Left lung (tissue), 14 donors: ENCODE measurements at places on chromosomes 4 and X. TPM values are rescaled to one million over a fixed set of nuclear protein-coding genes. Genes with fewer than 3 reads are reported as not detected.

DNA sequence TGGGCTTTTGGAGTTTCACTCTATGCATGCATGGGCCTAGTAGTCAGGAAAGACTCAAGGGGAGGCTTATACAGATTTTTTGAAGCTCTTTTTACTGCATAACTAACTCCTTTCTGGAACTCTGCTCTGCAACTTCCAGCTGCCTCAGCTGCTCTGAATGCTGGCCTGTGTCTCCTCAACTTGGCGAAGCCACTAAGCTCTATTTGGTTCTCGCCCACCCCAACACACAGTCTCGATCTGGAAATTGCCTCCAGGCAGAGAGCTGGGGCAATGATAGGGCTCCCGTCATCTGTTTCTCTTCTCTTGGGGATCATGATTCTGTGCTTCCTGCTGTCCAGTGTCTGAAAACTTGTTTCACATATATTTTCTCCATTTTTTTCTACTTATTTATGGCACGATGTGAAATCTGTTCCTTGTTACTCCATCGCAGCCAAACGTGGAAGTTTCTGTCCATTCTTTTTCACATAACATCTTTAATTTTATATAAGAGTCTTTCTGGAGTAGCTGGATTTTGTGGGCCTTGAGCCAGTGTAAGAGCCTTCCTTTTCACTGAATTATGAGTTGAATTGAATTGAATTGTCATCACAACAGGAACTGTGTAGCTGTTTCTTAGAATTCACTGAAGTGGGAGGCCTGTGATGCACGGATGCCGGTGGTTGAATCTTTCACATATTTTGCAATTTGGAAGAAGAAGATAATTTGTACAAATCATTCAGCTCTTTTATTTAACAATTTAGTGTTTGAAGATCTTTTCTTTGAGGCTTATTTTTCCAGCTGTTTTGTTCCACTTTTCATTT is 9.0 kb downstream of the ZNF275 start:
- DNase-seq = no peak

DNA sequence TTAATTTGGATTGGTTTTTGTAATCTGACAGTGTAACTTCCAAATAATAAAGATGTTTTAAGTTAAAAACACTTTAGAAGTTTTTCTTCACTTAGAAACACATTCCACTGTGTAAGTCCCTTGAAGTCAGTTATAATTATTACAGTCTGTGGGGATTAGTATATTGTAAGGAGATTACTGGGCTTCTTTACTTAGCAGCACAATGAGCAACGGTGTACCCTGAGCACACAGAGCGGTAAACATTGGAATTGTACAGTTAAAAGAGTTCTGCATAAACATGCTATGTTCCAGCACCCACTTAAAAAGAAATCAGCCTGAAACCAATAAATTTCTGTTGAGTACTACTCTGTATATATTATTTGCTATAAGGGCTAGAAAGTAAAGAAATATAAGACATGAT is 44.3 kb downstream of the CCSER1 start:
- no peak for DNase-seq

DNA sequence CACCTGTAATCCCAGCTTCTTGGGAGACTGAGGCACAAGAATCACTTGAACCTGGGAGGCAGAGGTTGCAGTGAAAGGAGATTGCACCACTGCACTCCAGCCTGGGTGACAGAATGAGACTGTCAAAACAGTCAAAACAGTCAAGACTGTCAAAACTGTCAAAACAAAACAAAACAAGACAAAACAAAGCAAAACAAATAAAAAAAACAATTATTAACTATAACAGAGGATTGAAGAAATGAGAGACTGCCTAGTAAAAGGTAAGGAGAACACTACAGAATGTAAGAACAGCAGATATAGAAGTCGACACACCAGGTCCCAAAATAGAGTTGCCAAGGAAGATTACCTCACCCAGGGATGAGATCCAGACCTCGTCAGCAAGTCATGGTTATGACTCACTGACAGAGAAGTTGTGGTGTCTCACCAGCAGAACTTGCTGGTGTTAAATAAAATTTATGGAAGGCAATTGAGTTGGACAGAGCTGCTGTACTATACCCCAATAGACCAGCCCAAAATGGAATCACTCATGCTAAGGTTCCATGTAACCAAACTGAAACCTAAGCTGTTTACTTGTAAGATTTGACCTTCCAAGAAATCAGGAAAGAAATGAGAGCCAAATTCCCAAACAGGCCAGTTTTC is 32.1 kb upstream of the GK start:
- DNase-seq = no peak

DNA sequence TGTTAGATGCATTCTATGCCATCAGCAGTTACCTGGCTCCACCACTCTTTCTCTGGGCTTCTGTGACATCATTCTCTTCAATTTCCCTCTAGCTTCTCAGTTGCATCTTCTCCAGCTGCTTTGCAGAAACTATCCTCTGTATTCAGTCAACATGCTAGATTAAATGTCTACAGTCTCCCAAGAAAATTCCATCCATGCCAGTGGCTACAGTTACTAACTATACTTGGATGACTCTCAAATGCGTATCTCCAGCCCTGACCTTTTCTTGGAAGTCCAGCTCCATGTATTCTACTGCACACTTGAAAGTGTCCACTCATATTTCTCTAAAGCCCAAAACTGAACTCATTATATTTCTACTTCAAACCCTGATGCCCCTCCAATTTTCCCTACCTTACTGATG is 232.3 kb upstream of the TENM3 start:
- DNase-seq = no peak

DNA sequence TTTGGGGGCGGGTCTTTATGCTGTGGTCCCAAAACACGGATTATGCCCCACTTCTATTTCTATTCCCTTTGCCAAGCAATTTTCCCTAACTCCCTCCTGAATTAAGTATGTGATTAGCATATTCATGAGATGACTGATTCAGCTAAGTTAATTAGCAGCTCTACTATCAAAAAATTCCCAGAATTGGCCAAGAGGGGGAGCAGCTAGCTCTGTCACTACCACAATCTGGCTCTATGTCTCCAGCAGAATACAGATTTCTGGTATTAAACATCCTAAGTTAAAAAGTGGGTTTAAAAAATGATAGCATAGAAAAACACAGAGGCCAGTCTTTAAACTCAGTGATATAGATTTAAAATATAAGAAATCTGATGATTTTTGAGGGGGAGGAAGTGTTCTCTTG is 80.3 kb downstream of the GPC4 start:
- DNase-seq = no peak

DNA sequence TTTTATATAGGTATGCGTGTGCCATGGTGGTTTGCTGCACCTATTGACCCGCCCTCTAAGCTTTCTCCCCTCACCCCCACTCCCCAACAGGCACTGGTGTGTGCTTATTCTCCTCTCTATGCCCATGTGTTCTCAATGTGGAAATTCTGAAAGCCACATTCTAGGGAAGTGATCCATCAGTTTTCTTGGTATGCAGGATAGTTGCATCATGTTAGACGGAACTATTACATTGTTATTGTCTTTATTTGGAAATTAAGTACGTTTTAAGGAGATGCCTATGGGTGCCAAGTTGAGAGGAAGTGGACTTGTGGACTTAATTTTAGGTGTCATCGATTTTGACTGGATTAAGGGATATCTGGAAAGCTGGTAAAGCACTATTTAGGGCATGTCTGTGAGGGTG is 204.6 kb downstream of the RBM46 start:
- DNase-seq = no peak

DNA sequence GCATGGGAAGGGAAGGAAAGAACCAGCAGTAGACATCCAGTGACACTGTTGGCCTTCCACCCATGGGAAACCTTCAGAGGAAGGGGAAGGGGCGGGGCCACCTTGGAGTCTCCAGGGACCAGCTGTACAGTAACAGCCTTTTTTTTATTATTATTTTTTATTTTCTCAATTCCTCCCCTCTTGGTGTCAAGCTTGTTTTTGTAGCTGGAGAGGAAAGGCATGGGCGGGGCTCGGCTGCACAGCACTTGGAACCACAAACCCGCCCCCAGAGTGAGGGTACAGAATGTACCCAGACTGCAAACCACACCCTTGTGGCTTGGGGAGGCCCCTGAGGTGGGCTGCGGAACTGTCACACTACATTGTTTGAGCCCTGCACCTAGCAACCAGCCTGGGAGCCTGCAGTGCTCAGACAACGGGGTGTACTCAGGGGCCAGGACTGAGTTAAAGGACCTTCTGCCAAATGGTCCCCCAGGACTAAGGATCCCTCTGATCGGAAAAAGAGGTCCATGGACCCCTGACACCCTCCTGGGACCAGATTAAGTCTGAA is 45.7 kb downstream of the PRPS1 start:
- peak; percentile 88 for DNase-seq

DNA sequence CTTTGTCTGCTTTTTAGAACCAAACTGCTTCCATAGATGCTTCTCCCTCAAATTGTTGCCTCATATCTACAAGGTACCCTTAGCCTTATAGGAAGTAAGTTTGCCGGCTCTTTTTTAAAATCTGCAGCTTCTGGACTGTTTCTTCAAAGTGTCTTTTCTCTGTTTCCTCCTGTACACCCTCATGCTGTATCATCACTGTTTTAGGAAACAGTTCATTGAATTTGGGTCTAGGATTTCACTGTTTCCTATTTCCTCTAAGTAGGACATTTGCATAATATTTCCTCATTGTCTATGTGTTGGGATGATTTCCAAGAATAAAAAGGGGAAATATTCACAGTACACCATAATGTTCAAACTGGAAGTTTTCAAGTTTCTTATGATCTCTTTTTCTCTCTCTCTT is 43.0 kb downstream of the BANK1 start:
- no peak for DNase-seq

The PDCL2 gene
- not detected for total RNA-seq

The DGKK gene
- total RNA-seq = not detected

DNA sequence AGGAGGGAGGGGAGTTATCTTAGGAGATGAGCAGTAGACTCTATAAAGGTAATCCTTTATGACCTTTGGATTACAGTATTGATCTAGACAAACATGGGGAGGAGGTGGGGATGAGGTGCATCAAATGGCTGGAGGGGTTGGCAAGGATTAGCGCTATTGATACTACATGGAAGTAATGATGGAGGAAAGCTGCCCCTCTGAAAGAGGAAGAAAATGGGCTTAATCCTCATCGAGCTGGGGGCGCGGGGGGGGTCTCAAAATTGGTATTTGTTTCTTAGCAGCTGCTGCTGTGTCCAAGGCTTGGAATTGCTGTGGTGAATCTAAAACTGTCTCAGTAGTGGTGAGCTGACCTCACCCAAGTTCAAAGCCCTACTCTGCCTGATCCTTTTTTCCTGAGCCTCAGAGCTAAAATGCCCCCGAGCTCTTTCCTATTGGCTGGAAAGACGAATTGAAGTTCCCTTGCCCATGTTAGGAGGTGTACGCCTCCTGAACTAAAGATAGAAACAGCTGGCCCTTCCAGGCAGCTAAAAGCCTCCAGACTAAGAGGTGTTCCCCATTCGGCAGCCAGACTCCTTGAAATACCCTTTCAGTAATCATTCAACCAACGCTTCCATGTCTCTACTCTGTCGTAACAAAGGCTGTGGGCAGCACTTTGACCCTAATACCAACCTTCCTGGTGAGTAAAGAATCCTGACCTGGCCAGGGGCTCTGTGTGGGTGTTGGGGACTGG is at the start of gene ITGB1BP2:
Gene ITGB1BP2, plus strand, starts transcription at position 556 of the 730 bp plus-strand sequence. Its CDS starts 57 bp downstream, at position 613.
- peak; percentile 8 for DNase-seq

DNA sequence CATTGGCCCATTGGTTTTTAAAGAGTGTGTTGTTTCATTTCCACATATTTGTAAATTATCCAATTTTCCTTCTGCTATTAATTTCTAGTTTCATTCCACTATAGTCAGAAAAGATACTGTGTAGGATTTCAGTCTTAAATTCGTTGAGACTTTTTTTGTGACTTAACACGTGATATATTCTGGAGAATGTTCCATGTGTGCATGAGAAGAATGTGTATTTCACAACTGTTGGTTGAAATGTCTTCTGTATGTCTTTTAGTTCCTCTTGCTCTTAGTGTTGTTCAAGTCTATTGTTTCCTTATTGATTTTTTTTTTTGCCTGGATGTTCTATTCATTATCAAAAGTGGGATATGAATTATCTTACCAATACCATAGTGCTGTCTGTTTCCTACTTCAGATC is 606.9 kb downstream of the RPA4 start:
- no peak for DNase-seq

The OTC gene
- total RNA-seq = 0.87 TPM

DNA sequence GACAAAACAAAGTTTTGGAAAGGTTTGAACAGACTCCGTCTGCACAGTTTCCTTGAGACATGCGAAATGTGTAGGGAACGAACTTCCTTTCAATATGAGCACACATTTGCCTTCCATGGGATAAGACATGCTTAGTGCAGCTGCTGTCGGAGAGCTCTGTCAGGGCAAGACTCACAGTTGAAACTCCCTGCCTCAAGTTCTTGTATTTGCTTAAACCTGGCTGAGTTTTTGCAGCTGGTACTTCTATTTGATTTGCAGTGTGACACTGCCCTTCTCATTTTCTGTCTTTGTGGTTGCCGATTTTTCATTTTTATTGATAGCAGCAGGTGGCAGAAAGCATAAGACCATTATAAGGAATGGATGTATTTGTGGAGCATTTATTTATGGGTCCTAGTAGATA is 18.2 kb upstream of the RHOH start:
- no peak for DNase-seq

DNA sequence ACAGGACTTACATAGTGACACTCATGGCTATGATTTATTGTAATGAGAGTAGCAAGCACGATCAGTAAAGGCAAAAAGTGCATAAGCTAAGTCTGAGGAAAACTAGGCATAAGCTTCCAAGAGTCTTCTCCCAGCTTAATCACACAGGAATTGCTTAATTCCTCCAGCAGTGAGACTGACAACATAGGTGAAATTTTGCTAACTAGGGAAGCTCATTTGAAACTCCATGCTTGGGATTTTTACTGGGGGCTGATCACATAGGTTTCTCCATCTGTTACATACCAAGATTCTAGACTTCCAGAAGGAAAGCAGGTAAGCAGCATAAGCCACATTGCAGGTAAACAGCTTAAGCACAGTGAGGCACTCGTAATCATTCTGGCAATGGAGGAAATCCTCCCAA is 71.8 kb upstream of the FHDC1 start:
- DNase-seq = no peak

The PALLD gene
- 80.4 TPM for total RNA-seq

GRCh38 chr4:153126137-153126536 is 78.1 kb upstream of the TRIM2 start:
- DNase-seq = no peak

DNA sequence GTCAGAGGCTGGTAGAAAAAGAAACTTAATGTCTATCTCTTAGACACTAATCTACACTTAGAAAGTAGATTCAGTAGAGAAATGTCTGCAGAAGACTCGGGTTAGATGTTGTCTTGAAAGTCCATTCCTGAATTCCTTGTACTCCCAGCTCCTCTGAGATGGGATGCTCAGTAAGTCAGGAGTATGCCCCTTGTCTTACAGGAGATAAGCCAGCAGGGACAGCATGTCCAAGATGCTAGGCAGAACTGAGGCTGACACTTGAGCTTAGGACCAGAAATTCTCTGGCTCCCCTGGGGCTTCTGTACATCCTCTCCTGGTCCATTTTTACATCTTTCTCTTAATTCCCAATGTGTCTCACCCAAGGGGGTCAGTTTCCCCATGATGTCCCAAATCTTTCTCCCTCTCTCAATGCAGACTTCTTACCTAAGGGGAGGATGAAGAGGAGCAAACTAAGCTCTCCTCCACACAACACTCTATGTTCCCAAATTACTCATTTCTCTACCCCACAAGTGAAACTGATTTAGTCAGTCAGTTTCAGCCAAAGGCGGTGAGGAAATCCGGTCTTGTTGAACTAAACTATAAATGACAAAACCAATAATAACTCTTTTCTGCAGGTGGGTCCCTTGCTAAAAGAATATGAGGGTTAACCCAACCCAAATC is 558.2 kb upstream of the DIPK2B start:
- DNase-seq = no peak

The P2RY8 gene
- total RNA-seq = 6.9 TPM

The ZDHHC15 gene
- 2.7 TPM for total RNA-seq
